NCI-H187 (cell line): ENCODE measurements at places on chromosomes 2 and 18.

GRCh38 chr2:174195253-174195652, 53.1 kb downstream of the OLA1 start:
- DNase-seq = no peak

DNA sequence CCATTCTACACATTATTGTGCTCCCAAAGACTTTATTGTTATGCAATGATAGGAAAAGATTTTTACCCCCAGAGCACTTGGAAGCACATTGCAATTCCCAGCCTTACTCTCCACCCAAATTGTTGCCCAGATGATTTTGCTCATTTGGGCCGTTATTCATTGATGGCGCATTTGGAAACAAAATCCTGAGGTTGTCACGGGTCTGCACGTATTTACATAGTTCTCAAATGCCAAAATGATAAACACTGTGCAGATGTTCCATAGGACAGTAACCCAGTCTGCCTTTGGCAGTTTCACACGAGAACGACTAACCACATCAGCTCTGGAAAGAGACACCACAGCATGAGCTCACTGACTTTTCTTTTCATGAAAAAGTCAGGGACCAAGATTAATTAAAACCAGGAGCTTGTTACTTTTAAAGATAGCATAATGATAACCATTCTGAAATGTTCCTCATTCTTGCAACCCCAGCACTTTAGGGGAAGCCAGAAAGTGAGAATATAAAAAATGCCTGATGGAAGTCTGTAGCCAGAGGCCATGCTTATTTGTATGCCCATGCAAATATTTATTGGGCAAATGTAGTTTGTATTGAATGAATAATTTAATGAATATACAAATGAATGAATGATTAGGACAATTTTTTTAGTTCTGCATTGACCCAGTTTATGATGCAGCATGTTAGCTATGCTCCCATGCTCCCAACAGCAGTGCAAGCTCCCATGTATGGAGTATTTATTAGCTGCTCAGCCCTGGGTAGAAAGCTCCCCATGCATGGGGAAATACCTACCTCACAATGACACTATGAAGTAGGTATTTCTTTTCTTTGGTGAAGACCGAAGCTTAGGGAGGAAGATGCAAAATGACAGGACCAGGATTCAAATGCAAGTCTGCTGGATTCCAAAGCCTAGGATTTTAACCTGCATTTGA, 84.6 kb downstream of the MAIP1 start:
- DNase-seq = no peak

- no peak for DNase-seq
These were observed 182.9 kb downstream of the MYO1B start for GRCh38 chr2:191428141-191428540.

DNA sequence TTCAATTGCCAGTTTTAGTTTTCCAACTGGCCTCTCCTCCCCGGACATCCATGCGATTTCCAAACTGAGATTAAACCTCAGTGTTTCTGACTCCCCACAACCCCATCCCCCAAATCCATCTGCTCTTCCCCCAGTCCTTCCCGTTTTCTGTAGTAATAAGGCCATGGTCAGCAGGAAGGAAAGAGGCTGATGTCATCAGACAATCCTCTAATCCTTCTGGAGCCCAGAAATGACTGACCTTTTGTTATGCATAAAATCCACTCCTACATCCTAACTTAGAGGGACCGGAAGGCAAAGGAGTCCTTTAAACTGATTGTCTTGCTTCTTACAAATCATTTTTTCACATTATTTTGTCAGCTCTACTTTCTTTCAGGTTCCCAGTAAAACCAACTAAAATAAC, 155.8 kb downstream of the INO80D start:
- no peak for DNase-seq

- no peak for DNase-seq
These were observed 87.5 kb upstream of the CTAGE1 start for GRCh38 chr18:22505141-22505591.

DNA sequence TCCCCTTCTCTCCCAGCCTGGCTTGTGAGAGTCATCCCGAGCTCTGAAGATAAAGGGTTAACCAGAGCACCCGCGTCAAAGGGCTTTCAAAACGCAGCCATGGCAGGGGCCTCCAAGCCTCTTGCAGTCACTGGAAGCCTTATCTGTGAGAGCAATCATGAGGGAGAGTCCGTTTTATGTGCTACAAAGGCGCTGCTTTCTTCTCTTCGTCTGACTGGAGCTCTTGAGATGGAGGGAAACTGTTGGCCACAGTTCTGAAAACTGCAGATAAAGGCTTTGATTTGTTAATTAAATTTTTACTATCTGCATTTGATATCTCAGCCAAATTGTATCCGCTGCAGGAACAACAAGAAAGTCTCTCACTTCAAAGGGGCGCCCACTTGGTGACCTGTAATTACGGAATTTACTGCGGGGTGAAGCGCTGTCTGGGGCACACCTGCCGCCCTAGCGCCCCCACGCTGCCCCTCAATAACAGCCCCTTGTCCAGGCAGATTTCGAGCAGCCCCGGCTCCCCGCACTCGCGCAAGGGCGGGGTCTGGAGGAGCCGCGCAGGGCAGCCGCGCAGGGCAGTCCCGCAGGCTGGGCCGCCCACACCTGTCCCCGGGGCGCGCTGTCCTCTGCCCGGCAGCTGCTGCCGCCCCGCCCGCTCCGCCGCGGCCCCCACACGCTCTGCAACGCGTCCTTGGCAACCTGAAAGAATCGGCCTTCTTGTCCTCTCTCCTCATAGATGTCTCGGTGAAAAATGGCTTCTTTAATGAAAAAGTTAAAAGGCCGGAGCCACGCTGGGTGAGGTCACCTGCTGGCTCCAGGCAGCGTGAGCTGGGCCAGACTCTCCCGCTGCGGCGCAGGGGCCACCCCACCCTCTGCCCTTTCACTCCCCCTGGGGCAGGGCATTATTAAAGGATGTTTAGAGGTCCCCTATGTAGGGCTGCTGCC, 217.9 kb downstream of the VAPA start:
- DNase-seq = no peak

- DNase-seq = no peak
These were observed 115.9 kb downstream of the ZFP36L2 start for GRCh38 chr2:43110442-43110871.

- DNase-seq = no peak
These were observed 45.7 kb downstream of the HDAC4 start for GRCh38 chr2:239355139-239355538.

- no peak for DNase-seq
These were observed 593 bp downstream of the SP140L start for GRCh38 chr2:230327418-230328154.

GRCh38 chr2:12970861-12971260, 254.1 kb downstream of the TRIB2 start:
- no peak for DNase-seq

DNA sequence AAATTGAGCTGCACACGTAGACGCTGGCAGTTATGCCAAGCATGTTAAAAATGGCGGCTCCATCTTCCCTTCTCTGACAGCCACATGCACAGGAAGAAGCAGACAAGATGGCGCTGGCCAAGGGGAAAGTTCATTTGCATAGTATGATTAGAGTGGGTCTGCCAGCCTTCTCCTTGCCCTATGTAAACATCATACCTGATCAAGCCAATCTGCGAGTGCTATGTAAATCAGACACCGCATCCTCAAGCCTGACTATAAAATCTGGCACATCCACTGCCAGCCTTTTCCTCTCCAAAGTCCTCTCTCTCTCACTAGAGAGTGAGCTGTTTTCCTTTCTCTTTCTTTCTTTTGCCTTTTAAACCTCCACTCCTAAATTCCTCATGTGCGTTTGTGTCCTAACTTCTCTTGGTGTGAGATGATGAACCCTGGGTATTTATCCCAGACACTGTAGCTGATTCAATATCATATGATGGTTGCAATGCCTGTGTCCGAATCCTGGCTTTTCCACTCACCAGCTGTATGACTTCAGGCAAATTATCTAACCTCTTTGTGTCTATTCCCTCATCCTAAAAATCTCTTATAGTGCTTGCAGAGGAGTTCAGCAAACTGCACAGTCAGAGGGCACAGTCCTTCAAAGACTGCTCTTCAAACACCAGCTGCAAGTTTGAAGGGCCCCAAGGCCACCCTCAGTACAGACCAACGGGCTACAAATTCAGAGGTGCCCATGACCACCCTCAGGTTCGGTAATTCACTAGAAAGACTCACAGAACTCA, 39.3 kb upstream of the ITSN2 start:
- DNase-seq = peak; percentile 54

DNA sequence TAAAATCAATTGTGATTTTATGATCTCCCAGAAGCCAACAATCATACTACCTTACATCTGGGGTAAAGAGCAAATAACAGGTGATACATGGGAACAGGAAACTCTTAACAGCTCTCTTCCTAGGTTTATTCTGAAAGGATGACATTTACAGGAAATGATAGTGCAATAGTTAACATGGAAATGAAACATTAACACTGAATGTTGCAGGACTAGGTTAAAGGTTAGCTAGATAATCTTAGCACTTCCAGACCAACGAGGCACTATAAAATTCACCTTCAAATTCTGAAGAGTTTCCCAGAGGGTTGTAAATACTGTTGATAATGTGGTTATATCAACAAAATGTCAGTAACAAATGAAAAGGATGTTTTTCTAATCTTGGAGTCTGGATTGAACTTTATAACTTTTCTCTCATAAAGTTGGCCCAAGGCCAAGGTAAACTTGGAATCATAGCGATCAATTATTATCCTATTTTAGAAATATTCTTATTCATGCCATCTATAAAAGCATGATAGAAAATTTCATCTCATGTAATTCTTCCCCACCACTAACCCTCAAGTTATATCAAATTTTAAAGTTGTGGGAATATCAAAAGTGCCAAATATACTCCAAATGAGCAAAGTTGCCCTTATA, 32.9 kb upstream of the GCG start:
- no peak for DNase-seq

DNA sequence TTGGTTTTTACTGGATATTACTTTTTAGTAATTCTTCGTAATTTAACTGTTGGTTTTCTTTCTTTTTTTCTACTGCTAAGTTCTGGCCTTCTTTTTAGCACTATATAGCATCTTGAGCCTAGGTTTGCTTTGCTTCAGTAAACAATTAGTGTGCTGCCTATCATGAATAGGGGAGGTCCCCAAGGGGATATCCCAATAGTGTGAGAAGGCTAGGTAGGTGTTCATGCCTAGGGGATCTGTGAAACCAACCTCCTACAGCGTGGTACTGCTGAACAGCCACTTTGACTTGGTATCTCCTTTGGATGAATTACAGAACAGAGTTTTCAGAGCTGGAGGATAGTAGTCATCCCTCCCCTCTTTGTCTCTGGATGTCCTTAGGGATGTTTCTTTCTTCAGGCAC, 310.2 kb upstream of the HNMT start:
- no peak for DNase-seq

DNA sequence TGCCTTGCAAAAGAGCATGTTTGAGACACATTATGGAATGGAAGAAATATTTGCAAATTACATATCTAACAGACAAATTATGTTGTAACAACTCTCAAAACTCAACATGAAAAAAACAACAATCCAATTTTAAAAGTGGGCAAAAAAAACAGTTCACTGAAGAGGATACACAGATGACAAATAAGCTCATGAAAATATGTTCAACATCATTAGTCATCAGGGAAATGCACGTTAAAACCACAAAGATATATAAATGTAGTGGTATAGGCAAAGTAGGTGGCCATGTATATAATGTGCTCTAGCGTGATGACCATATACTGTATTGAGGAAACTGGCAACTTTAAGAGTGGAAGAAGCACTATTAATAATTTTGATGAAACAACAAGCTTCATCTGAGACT, 220.1 kb downstream of the IRS1 start:
- DNase-seq = no peak

- no peak for DNase-seq
These were observed 274.9 kb upstream of the GALNT5 start for GRCh38 chr2:156982615-156983014.

DNA sequence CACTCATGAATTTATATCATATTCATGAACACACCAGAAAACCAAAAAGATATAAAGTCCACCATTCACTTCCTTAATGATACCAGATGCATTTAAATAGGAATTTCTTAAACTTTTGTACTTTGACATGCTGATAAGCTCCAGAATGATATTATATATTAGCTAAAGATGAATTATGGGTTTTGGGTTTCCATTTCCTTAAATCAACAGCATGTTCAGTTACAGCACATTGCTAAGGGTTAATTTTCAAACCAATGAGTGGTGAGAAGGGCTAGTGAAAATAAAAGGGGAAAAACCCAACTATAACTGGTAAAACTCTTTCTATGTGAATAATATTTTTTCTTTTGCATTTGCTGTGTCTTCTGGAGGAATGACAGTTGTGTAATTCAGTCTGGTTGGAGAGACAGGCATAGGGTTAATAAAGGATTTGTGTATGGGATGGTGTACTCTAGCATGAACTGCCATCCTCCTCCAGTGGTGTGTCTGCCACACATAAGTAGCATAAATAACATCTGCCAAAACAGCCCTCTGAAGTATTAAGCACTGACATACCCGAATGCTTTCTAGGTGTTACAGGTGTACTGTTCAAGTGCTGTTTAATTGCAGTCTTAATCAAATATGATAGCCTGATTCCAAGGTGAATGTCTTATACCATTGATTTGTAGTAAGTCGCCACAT, 19.3 kb upstream of the CPS1 start:
- DNase-seq = no peak

GRCh38 chr2:58521803-58522554, 280.9 kb upstream of the FANCL start:
- no peak for DNase-seq

DNA sequence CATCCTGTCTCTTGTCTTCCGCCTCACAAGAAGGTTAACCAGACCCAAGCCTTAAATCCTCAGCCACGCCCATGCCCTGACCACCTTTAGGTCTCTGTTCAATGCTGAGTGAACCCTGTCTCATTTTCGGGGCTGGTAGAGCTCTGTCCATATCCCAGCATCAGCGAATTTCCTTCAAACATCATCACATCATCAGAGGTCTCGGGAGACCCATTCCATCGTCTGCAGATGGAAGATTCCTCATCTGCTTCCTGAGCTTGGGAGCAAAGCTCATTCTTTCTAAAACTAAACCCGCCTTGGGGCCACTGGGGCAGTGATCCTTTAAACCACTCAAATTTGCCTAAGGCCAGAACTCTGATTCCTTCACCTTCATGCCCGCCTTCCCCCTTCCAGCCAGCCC, 173.7 kb downstream of the TTC32 start:
- DNase-seq = no peak

DNA sequence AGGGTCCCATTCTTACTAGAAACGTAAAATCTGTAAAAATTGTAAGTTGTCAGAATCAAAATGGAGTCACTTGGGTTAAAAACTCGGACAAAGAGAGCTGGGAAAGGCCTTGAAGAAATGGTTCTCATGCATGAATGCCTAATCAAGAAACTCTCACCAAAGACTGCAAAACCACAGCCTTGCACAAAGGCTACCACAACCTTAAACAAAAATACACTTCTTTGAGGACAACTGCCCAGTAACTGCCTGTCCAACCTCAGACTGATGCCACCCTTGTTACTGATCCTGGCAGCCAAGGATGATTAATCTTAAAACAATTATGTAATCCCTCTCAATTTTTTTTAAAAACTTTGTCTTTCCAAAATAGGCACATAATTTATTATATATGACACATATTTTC, 299.3 kb downstream of the CCDC85A start:
- DNase-seq = no peak

- no peak for DNase-seq
These were observed 388.3 kb upstream of the SMIM21 start for GRCh38 chr18:75815767-75816166.
